LoVo (cell line): ENCODE measurements at places on chromosomes 16 and 17.

- DNase-seq: no peak
Observed at GRCh38 chr16:70490261-70490660, 33.1 kb downstream of the COG4 start.

- no peak for DNase-seq
Observed at GRCh38 chr17:77216486-77216885, 75.7 kb downstream of the SEC14L1 start.

- no peak for DNase-seq
Observed at GRCh38 chr16:76294396-76295214, 17.4 kb downstream of the CNTNAP4 start.

DNA sequence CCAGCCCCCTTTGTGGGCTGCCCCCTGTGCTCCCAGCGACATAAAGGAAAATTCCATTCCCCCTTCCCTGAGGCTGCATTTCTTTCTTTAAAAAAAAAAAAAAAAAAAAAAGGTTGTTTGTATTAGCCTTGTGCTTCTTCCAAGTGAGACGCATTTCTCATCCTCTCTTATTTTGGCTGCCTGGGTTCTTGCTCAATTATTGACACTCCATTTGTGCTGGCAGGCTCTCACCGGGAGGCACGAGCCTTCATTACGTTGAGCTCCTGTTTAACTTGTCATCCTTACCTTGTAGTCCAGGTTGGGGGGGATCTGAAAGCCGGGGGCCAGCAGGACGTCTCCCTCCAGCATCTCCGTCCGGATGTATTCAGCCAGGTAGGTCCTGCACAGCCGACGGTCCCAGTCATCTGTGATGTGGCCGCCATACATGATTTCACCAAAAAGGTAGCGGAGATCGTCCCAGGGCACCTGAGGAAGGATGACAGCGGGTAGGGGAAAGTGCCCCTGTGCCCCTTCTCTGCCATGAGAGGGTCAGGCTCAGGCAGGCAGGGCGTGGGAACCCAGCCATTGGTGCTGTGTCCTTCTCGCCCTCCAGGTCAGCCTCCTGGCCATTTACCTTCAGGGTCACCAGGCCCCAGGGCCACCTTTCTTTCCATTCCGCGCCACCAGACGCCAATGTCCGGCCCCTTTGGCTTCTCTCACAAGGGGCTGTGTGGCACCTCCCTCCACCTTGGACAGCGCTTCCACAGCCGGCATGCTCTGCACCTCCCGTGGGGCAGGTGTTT is 50.6 kb downstream of the PGS1 start:
- no peak for DNase-seq

DNA sequence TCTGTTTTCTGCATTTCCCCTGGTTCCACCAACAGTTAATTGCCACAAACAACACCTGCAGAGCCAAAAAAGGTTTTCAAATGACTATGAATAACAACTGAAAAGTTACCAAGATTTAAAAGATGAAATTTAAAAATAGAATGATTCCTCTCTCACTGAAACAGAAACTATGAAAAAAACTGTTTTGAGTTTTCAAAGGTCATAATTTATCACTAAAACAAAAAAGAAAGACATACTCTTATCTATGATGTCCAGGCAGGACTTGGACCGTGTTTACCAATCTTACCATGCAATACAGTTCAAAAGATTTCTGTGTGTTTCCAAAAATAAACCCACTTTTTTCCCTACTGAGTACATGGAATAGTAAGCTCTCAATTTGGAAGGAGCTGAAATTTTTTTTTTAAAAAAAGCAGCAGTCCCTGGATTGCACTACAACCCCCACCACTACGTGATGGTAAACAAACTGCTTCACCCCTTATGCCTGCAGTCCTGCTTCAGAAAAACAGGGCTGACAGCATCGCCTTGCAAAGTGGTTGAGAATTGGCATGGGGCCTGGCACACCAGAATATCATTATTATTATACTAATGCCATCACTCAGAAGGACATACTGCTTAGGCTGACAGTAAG is 8.5 kb downstream of the TXNDC11 start:
- no peak for DNase-seq

- no peak for DNase-seq
Observed at GRCh38 chr16:66604376-66605176, at the start of gene CMTM3. Gene CMTM3 (plus strand): TSS chr16:66604704. CDS start chr16:66604806, 102 bp downstream.

GRCh38 chr17:34269969-34270368 is at the start of gene CCL7:
Gene CCL7 (plus strand): TSS chr17:34270221. CDS start chr17:34270291, 70 bp downstream.
- peak; percentile 9 for DNase-seq

DNA sequence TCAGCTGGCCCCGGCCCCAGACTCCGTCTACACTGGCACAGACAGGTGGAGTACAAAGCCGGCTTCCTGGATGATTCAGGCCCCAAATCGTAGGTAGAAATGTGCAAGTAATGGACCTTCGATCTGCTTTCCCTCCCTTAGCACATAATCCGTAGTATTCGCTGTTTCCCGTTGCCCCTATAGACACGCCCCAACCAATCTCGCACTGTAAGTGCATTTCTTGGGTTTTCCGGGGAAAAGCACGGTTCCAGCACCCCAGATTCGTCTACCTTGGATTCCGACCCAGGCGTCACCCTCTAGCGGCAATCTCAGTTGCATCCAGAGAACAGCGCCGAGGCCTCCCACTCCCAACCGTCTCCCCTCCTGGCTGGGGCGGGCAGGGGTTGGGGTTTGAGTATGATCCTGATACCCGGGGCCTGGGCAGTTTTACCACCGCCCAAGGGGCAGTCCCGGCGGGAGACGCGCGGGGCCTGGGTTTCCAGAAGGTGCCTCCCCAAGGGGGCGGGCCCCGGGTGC is 12.1 kb upstream of the FOXF1 start:
- no peak for DNase-seq

DNA sequence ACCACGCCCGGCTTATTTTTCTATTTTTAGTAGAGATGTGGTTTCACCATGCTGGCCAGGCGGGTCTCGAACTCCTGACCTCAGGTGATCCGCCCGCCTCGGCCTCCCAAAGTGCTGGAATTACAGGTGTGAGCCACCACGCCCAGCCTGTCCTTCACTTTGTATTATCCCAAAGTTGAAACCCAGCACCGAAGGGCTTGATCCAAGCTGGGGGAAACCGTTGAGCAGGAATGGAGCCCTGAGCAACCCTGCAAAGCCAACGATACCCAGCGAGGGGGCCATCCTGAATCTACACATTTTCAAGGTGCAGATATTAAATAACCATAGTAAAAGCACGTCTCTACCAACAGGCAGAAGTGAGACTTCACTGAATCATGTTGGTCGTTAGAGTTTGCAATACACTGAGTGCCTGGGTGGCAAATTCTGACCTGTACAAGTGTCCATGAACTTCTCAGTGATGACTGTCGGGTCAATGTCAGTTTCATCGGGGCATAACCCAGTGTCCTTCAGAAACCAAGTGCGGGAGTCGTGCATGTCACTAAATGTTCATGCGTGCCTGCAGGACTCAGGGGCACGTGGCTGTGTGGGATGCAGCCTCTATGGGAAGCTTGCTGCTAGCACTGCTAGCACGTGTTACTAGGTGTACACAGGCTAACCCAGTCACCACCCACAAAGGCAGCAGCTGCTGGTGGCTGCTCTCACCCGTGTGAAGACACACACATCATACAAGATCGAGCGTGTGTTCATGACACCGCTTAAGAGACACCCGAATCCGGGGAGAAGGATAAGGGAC is 10.5 kb upstream of the RBFOX3 start:
- no peak for DNase-seq

GRCh38 chr16:31050280-31051030 is 17.1 kb downstream of the STX4 start:
- DNase-seq: no peak

- peak; percentile 67 for DNase-seq
Observed at GRCh38 chr17:73340093-73340596, 28.3 kb upstream of the CDC42EP4 start.

DNA sequence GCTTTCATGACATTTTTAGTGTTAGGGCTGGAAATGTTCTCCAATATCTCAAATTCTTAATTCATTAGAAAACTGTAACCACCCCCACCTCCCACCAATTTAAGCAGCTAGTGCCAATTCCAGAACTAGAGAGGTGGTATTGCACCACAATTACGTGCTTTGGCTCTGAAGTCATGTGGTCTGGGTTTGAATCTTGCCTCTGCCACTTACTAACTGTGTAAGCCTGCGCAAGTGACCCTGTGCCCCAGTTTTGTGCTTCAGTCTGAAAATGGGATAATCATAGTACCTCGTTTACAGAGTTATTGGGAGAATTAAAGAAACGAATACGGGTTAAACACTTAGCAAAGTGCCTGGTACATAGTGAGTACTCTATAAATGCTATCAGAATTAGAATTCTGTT is 14.2 kb upstream of the MPHOSPH6 start:
- no peak for DNase-seq

- DNase-seq: no peak
Observed at GRCh38 chr16:72197545-72197944, 25.6 kb upstream of the PMFBP1 start.

DNA sequence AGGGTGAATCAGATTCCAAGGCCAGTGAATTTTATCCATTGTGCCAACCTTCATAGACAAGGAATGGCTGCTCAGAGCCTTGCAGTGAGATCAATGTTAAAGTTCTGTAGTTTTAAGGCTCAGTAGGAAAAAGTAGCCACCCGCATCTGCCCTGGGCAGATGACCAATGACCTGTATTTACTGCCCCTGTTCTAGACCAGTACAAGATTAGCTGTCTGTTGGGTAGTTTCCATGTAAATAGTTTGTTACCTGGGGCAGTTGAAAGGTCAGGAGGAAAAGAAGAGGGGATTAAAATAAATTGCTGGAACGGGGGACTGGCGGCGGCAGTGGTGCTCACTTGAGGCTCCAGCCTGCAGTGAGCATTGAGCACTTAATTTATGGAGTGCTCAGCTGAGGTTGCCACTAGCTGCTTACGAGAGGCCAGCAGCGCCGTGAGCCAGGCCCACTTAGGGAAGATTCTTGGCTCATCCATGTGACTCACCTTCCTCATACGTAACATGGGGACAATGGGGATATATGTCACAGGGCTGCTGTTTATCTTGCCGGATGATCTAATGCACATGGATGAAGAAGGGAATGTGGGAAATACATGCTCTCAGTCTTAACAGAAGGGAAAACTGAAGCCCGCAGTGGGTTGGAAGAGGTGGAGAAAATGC is 10.7 kb upstream of the NOS2 start:
- DNase-seq: no peak

- DNase-seq: no peak
Observed at GRCh38 chr17:80941171-80941570, 50.5 kb upstream of the CHMP6 start.

DNA sequence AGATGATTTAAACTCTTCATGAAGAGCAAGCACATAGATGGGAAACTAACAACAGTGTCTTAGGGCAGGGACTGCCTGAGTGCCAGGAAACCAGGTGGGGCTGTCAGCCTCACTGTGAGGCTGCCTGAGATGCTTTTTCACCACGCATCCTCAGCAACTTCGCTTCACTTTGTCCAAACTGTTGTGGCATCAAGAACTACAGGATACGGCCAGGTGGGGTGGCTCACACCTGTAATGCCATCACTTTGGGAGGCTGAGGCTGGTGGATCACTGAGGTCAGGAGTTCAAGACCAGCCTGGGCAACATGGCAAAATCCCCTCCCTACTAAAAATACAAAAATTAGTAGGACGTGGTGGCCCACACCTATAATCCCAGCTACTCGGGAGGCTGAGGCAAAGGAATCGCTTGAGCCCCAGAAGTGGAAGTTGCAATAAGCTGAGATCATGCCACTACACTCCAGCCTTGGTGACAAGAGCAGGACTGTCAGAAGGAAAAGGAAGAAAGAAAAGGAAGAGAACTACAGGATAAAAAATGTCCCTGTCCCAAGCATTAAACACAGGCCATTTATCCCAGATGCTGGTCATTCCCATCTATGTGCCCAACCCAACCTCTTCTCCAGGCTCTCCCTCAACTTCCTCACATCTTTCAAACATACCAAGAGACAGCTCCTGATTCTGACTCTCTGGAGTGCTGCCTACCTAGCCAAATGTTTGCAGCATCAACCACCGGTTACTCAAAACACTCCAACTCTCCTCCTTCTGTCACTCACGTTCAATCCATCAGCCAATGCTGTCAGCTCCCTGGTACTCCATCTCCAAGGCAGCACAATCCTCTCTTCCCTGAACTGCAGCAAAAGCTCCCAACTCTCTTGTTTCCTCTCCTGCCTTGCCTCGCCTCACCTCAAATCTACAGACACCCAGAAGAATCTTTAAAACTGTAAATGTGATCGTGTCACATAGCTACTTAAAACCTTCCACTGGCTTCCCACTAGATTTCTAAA is 1.6 kb downstream of the EIF4A3 start:
- DNase-seq: no peak

DNA sequence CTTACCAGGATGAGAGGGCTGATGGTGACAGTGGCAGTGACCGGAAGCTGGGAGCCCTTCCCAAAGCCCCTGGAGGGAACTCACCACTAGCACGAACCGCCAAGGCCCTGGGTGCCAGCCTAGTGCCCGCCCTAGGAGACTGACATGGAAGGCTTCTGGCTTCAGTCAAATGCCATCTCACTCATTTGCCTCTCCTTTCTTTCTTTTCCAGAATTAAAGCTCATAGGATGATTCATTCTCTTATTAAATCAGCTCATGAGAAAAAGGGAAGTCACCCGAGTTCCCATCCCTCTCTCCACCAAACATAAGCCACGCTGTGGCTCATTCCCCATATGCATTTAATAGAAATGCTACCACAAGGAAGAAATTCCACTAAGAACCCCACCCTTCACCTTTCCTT is 12.1 kb downstream of the CUEDC1 start:
- peak; percentile 58 for DNase-seq

DNA sequence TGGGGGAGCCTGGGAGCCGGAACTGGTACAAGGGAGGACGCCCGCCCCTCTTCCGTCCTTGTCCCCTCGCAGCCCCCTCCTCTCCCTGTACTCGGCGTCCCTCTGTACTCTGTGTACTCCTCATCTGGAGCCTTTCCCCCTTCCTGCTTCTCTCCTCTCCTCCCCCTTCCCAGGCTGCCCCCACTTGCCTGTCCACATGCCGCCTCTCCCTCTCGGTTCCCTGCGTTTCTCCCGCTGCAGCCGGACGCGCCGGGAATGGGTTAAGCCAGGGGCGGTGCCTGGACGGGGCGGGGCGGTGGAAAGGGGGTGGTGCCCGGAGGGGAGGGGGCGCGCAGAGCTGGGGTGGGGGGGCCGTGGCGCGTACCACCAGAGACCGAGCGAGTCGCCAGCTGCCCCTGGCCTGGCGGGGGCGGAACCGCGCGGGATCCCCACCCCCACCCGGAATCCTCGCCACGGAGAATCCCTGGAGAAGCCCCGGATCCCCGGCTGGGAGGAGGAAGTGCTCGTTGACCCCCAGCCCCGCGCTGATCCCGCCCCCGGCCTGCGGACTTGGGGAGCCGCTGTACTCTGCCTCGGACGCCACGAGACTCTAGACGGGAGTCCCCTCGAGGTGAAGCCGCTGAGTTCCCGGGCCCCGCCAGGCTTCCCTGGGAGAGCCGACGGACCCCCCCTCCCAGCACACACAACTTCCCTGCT is 22.6 kb downstream of the GJD3 start:
- peak; percentile 49 for DNase-seq

GRCh38 chr16:31201582-31202413 is 762 bp downstream of the PYCARD start:
- DNase-seq: no peak

DNA sequence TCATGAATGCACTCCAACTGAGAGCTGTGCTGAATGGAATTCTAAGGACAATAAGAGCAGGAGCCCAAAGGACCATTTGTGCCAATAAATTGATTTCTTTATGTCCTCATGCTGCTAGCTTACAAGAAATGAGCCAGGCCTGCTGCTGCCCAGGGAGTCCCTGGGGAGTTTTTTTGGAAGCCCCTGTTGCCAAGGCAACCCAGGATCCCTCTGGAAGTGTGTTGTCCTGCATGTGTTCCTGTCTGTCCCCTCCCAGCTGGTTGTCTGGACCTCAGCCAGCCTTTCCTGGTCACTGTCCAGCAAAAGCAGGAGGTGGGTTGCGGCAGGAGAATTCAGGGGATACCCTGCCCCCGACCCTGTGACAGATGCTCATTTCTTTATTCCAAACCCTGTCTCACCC is 51.0 kb upstream of the GPRC5B start:
- DNase-seq: no peak
